ENCODE measurements at places on chromosomes 2 and 18.

DNA sequence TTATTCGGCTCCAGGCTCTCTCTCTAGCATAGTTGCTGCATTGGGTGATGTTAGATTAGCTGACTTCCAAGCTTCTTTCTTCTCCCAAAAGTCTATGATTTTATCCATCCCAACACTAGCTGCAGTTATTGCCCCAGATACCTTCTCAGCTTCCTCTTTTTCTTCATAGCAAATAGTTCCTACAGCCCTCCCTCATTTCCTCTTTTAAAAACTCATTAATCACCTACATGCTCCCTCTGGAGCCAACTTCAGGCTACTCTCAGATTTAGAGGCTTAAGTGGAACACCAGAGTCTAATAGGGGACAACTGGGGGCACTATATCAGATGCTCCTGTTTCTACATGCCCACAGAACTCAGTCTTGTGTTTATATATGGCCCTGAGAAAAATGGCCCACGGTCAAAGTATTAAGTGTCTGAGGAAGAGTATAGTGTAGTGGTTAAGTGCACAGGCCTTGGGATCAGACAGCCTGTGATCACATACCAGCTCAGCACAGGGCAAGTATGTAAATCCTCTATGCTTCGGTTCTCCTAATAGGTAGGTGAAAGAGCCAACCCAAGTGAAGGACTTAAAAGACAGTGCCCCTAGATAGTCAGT is 241.9 kb upstream of the SLC14A2 start:
- DNase-seq = no peak

DNA sequence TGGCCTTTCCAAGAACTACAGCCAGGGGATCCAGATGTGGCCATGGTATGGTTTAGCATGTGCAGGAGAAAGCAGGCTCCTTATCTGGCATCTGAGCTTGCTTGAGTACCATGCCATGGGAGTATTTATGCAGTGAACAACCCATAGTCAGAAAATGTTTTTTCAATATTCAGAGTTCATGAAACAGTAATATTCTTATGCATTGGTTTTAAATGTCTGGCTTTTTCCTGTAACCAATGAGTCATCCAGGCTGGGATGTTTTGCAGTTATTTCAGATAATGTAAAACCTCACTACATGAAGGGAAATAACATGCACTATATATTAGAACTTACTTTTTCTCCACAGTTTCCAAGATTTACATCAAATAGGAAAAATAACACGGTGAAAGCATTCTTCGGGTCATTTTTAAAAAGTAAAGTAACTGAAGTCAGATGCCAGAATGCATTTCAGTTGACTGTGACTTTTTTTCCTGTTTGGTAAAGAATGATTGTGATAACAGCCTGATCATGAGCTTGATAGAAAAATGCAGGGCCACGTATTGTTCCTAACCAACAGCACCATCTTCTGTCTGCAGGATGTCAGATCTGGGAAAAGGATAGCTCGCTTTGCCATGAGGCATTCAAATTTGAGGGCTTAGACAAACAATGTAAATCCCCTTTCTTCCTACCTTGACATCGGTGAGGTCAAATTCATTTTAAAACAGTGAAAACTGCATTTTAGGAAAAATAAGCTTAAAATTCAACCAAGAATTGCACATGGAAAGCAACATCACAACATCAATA is 152.8 kb downstream of the DSC3 start:
- DNase-seq = no peak

GRCh38 chr2:18299423-18300212 is 260.8 kb downstream of the RDH14 start:
- no peak for DNase-seq

DNA sequence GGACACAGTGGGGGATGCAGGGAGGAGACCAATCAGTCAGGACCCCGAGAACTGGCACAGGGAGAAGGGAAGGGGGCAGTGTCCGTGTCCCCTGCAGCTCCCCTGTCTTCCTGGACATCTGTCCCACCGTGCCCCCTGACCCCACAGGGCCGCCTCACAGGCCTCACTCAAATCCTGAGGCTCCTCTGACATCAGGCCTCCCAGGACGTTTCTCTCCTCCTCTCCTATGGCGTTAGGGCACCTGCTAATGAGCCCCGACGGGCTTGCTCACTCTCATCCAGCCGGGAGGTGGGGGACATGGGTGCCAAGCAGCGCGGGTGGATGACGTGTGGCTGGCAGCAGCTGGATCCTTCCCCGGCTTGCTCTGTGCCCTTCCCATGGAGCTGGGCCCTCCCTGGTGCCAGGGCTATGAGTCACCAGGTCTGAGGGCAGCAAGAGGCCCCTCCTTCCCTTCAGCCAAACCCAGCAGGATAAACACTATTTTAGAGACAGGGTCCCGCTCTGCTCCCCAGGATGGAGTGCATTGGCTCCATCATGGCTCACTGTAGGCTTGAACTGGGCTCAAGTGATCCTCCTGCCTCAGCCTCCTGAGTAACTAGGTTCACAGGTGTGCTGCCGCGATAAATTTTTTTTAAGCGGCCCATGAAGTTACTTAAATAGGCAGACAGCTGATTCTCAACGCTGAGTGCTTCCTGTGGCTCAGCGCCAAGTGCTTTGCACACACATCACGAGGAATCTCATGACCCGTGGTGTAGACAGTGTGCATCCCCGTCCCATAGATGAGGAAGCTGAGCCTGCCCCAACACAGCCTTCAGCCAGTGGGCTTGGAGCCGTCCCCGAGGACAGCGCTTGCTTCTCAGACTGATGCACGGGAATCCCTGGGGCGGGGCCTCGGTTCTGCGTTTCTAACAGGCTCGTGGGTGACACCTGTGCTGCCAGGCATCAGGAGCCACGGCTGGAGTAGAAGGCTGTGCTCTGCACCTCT is 64.5 kb upstream of the HDAC4 start:
- no peak for DNase-seq

DNA sequence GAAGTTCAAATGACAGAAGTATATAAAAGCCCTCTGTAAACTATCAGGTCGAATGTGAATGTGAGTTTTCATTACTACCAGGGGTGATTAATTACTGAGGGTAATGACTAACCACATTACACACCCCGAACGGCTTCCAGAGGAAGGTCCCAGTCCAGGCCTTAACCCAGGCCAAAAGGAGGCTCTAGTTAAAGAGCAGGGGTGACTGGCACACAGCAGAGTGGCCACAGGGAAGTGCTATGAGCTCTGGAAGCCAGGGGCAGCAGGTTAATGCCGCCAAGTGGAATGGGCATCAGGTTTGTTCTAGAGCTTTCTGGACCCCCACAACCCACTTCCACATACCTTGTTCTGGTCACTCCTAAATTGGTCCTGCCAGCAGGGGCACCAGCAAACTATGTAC is 87.7 kb downstream of the BCL11A start:
- DNase-seq = no peak

- peak; percentile 21 for DNase-seq
Observed at GRCh38 chr2:238970553-238971081, 122.7 kb downstream of the TWIST2 start.

- no peak for DNase-seq
Observed at GRCh38 chr2:182446087-182446486, 19.3 kb upstream of the PDE1A start.

GRCh38 chr2:12361506-12361905 is 355.2 kb upstream of the TRIB2 start:
- DNase-seq = no peak

GRCh38 chr18:48975120-48975816 is 24.5 kb upstream of the SMAD7 start:
- DNase-seq = no peak

DNA sequence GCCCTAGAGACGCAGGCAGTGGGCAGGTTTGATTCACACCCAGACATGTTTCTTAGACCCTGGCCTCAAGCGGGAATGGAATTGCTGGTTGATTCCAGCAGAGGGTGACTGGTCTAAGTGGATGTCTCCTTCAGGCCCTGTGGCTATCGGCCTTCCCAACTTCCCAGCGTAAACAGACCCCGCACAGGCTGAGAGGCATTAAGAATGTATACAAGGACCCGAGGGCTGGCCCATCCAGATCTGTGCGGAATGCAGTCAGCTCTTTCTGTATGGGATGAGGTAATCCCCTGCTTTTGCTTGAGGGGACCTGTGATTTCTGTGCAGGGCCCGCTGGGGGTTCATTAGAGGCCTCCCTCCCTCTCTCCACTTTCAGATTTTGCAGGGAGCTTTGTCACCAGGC is 6.5 kb downstream of the ACKR3 start:
- no peak for DNase-seq

DNA sequence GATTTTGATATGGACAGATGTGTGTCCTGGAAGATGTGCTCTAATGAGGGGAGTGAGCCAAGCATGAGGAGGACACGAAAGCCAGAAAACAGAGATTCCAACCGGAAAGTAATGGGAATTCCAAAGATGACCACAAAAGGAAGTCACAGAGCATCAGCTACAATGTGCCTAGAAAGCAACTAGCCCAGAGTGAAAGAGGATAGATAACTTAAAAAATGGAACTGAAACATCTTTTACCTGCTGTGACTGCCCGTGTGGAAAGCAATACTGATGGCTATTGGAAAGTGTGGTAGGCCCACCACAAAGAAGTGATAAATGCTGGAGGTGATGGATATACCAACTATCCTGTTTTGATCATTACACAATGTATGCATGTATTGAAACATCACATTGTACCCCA is 21.6 kb downstream of the DNMT3A start:
- DNase-seq = no peak

DNA sequence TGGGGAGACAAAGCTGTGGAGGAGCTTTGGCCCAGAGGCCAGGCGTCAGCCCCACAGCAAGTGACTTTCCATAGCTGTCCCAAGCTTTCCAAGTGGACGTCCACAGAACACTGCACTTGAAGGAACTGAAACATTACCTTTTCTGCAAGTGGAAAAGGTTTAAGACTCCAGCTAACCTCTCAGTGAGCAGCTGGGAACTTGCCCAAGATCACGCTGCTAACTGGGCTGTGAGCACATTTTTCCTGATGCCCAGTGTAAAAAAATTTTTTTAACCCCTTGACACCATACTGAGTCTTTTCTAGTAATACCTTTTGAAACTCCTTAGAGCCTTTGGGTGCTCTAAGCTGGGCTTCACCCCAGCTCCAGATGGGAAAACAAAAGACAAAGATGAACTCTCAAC is 256.7 kb downstream of the HAUS1 start:
- DNase-seq = no peak

DNA sequence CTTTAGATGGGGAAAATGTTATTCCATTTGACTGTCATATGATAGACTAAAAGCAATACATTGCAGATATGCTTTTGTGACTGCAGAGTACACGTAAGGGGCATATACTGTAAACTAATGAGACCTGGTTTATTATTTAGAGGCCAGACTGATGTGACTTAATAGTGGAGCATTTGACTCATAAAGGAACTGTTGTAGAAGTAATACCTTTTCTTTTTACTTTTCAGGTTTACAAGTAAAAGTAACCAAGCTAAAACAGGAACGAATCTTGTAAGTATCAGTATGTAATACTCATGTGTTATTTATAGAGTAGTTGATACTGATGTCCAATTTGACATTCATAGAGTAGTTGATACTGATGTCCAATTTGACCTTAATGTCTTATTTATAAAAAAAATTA is 13.1 kb downstream of the RBBP8 start:
- DNase-seq = no peak

GRCh38 chr2:240494194-240494793 is 58.8 kb downstream of the GPC1 start:
- DNase-seq = no peak

DNA sequence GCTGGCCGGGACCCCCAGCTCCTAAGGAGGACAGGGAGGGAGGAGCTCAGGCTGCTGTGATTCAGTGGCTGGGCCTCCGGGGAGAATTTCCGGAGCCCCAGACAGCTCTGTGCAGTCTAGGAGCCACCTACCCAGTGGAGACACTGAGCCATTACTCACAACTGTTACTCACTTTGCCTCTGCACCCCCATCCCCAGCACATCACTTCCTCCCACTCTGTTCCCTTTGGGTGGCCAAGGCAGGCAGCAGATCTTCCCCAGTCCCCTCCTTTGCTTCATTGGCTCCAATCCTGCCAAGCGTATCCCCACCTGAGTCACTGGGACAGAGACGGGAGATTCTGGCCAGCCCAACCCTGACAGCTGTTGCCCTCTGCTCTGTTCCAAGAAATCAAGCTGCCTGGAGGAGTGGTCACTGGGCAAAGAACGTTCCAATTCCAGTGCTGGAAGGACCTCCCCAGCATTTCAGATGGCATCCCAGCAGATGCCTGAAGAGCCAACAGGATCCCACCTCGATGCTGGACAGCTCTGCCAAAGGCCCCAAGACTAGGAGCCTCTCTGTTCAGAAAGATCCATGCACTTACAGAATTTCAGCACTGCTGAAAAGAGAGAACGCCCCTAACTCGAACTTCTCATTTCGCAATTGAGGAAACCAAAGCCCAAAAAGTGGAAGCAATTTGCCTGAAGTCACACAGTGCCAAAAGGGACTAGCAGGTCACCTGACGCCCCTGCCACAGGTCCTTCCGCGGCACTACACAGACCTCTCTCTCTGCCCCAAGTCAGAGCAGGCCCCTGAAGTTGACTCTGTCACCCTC is 68.3 kb downstream of the TNS1 start:
- no peak for DNase-seq

GRCh38 chr2:148218326-148219075 is 197.6 kb downstream of the MBD5 start:
- DNase-seq = no peak

DNA sequence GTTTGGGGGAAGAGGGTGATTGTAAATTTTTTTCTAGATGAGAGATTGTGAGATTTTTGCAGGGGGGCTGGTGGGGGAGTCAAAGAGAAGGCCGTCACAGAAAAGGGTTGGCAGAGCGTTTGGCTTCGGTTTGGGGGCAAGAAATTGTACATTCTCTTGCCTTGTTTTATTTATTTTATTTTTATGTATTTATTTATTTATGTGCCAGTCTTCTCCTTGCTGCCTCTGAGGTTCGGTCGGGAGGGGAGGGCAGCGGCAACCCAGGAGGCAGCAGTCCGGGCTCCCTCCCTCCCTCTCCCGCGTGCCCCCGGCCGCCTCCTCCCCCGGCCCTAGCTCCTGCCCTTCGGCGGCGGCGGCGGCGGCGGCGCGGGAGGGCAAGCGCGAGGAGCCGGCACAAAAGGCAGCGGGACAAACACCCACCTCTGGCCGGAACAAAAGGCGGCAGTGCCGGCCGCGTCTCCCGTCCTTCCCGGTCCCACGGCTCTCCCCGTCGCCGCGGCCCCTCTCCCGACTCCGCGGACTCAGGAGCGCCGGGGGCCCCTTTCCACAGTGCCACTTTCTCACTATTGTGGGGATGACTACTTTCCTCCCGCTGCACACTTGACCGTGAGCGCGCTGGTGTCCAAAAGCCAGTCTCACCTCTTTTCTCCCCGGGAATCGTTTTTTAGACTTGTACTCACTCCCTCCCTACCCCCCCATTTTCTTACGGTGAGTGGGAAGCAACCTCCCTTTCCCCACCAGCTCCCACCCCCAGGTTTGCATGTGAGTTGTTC is 1.2 kb downstream of the BCL11A start:
- no peak for DNase-seq

- DNase-seq = no peak
Observed at GRCh38 chr18:62245699-62246098, 58.6 kb downstream of the RELCH start.

GRCh38 chr18:48355276-48356115 is 53.7 kb downstream of the ZBTB7C start:
- no peak for DNase-seq

GRCh38 chr2:96130483-96130882 is 7.8 kb downstream of the ASTL start:
- no peak for DNase-seq

- DNase-seq = no peak
Observed at GRCh38 chr2:145812165-145812554, 1292.2 kb upstream of the ZEB2 start.

- DNase-seq = no peak
Observed at GRCh38 chr2:74824679-74825078, 9.2 kb upstream of the HK2 start.

GRCh38 chr2:102141970-102142828 is at the start of gene IL1R1:
Gene IL1R1, plus strand, starts transcription at chr2:102142746. Its CDS starts 14,979 bp downstream, at chr2:102157725.
- DNase-seq = no peak

- DNase-seq = peak; percentile 50
Observed at GRCh38 chr2:234463626-234464290, 33.1 kb downstream of the ARL4C start.

All from stimulated activated CD4-positive, alpha-beta T cell treated with anti-CD3 and anti-CD28 coated beads, TNF-alpha, amount 100 ng/mL, for 1 hour (primary cell).